Activated CD8-positive, alpha-beta memory T cell treated with anti-CD3 and anti-CD28 coated beads for 1 hour (primary cell): ENCODE measurements at places on chromosomes 1 and 21.

- no peak for DNase-seq
Measured at GRCh38 chr1:45009956-45010854, 919 bp downstream of the HECTD3 start.

DNA sequence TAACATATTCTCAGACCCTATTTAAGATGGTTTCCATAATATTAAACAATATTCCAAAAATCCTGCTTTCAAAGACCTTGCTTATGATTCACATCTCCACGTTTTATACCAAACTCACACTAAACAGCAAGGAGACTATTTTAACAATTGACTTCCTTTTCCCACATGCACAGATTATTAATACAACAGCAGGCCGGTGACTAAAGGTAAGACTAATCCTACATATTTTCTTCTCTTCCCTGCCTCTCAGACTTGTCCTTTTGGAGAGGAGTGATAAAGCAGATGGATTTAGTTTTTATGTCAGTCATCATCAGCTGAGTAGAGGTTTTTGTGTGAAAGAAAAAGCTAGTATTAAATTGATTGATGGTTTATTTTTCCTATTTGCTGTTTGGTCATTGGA lies 400.6 kb downstream of the NTNG1 start:
- DNase-seq, result no peak

- no peak for DNase-seq
Measured at GRCh38 chr1:246651012-246651695, 73.1 kb upstream of the SCCPDH start.

GRCh38 chr1:47696404-47696736 lies 258.5 kb downstream of the FOXD2 start:
- DNase-seq, result no peak

- DNase-seq, result no peak
Measured at GRCh38 chr1:216836316-216836715, 113.1 kb upstream of the ESRRG start.

- DNase-seq, result no peak
Measured at GRCh38 chr1:26109229-26110164, 2.1 kb upstream of the PDIK1L start.

GRCh38 chr1:13824626-13825025 lies 124.6 kb downstream of the PRDM2 start:
- no peak for DNase-seq

GRCh38 chr1:119159111-119159510 lies 18.7 kb upstream of the WARS2 start:
- DNase-seq, result no peak

GRCh38 chr1:11578004-11578403 lies 76.2 kb downstream of the FBXO2 start:
- DNase-seq, result no peak

DNA sequence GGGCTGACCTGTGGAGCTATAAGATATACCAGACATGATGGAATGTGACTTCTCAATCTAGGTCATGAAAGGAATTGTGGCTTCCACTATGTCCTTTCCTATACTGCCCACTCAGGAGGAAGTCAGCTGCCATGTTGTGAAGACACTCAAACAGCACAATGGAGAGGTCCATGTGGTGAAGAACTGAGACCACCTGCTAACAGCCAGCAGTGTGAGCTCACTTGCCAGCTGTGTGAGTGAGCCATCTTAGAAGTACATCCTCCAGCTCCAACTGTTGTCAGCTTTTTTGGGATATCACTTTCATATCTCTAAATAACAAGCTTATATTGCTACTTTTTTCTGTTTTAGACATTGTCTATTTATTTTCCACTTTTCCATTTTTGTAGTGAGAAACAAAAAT lies 29.7 kb downstream of the OLFML3 start:
- no peak for DNase-seq

GRCh38 chr1:173392895-173393658 lies 84.1 kb upstream of the PRDX6 start:
- DNase-seq, result no peak

DNA sequence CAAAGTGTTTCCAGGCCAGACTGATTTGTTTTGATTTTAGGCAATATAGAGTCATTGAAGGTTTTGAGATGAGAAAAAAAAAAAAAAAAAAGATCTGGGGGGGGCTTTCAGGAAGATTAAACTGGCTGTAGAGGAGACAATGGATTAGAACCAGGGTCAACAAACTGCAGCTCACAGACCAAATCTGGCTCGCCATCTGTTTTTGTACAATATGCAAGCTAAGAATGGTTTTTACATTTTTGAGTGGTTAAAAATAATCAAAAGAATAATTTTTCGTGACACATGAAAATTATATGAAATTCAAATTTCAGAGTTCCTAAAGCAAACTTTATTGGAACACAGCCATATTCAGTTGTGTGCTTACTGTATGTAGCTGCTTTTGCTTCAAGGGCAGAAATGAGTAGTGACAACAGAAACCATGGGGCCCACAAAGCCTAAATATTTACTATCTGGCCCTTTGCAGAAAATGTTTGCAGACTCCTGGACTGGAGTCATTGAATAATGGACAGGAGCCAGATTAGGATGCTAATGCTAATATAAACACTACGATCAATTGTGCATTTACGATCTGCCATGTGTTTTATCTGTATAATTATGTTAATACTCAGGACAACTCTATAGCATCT lies 375.7 kb upstream of the DAB1 start:
- DNase-seq, result no peak

DNA sequence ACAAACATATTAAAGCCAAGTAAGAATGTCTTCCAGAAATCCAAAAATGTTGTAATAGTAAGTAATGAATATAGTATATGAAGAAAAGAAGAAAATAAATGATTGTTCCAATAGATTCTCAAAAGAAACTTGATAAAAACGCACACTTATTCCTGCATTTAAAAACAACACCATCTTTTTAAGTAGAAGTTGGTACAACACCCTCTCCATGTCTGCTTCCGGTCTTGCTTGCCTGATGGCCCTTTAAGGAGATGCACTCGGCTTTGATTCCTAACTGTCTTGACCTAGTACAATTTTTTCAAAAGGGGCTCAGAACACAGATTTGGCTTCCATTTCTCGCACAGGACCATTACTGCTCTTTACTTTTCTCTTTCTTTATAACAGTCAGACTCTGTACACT lies 9.0 kb downstream of the CLCA1 start:
- DNase-seq, result no peak

DNA sequence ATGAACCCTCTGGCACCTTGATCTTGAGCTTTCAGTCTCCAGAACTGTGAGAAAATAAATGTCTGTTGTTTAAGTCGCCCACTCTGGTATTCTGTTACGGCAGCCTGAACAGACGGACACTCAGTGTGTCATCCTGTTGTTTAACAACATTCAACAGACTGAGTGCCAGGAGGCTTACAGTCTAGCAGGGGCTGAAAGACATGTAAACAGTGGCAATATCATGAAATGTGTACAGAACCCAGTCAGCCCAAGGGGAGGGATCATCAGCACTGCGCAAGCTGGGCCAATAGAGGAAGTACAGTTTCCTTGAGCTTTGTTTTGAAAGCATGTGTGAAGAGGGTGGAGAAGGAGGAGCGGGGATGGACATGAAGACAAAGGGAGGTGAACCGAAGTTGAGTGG lies 13.6 kb downstream of the DIP2A start:
- DNase-seq, result no peak

- DNase-seq, result no peak
Measured at GRCh38 chr1:224846119-224846907, 83.2 kb upstream of the DNAH14 start.

DNA sequence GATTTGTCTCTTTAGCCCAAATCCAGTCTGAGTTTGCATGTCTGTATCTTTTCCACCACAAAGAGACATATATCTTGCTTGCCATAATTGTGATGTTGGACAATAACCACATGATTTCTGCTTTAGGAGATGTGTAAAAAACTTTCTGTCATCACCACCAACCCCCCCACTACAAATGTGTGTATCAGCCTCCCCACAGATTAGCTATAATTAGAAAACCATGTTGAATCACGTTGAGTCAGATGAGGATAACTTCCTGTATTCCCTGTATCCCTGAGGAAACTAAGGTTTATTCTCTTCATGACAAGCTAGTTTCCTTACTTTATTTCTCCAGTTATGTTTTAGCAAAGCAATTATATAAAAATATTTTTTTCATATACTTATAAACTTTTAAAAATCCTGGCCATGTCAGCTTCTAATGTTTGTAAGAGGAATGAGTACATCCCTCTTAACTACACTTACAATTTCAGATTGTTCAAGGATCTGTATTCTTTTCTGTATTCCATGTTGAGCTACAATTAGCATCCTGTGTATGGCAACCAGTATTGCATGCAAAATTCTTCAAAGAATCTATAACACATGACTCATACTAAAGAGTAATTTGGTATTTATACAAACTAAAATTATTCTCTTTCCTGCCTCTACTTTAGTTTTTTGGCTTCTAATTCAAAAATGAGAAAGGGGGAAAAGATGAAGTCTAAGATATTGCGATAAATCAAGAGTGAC lies 143.0 kb downstream of the FMN2 start:
- DNase-seq, result no peak

DNA sequence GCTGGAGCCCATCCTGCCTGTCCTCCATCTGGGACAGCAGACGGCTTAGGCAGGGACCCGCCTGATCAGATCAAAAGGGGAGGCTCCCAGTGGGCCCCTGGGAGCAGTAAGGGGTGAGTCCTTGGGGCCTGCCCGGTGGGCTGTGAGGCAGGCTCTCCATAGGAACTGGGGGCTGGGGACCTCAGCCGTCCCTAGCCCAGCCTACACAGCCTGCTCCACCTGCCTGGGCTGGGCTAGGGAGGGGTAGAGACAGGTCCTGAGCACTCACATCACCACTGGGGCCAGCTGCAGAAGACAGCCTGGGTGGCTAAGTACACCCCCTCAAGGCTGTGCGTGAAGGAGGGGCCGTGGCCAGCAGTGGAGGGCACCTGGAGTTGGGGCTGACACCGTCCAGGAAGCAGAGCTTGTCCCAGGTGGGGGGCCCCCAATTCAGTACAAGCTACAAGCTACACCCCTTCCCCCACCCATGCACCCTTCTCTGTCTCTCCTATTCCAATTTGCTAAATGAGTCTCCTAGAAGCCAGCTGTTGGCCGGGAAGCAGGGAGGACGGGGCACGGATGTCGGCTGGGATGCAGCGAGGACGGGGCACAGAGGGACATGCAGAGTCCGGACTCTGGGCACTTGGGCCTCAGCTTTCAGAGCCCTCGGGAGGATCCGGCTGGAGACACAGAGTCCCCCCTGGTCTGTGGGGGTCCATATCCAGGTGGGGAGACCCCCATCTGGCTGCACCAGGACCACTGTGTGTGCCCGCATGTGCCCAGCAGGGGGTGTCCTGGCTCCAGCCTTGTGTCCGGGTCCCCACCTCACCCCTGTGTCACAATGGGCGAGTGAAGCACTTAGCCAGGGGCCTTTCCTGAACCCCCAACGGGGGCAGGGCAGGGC lies 1.7 kb downstream of the ISG15 start:
- no peak for DNase-seq

- no peak for DNase-seq
Measured at GRCh38 chr21:41333752-41334151, 17.2 kb downstream of the FAM3B start.

DNA sequence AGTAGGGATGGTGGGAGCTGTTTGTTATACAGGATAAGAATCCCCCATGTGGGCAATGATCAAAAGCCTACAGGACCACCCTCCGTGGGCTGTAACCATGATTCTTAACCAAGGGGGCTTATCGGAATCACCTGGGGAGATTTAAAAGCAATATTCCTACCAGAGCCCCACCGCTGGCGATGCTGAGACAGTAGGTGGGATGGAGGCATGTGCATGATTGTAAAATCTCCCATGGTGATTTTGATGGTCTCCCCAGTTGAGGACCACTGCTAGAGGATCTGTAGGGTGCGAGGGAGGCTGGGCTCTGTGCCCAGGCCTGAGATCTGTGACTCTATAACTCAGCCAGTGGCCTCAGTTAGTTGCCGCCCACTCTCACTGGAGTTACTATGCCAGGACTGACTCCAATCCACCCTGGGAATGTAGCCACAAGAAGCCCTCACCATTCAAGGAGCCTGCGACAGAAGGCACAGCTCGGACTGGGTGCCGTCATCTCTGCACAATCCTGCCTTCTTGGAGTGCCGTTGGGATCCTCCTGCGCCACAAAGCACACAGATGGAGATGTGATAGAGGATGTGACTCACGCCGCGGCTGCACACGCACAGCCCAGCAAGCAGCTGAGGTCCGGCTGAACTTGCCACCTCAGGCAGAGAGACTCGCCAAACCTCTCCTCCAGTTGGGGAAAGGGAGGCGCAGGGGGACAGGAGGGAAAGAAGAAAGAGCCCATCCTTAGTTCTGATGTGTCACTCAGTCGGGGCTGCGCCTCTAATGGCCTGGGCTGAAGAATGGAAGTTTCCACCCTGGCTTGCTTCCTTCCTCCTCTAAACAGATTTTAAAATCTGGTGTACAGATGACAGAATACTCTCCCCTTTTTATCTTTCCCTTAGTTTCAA lies 26.5 kb downstream of the AKNAD1 start:
- DNase-seq, result no peak

GRCh38 chr1:170660281-170660713 lies 3.6 kb upstream of the PRRX1 start:
- no peak for DNase-seq

- DNase-seq, result no peak
Measured at GRCh38 chr1:99647490-99647889, 1.6 kb downstream of the PALMD start.

GRCh38 chr1:220893701-220894024 lies 14.4 kb downstream of the HLX start:
- no peak for DNase-seq

GRCh38 chr1:206974140-206974539 lies 3.9 kb upstream of the FCAMR start:
- no peak for DNase-seq

DNA sequence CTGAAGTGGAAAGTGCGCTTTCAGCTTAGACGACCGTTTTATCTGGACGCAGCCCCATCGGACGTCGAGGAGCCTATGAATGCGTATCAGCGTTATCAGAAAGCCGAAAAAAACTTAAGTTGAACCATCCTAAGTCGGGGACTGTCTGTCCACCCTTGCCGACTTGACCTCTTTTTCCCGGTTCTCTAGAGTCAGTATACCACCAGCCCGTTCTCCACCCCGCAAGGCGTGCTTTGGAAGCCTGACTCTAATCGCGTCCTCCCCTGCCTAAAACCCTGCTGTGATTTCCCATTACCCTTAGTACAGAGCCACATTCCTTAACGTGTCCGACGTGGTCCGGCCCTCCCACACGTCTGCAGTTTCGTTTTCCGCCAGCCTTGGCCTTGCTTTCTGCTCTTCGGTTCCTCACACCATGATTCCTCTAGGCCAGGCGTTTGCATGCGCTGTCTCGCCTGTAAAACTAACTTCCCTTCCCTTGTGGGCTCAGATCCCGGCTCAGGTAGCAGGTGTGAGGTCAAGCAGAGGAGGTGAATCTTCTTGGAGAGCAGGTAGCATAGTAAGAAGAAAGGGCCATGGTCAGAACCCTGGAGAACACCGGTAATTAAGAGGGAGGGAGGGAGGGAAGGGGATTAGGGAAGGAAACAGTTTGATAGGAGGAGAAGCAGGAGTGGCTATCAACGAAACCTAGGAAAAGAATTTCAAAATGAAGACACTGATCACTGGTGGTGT lies 865 bp downstream of the ADPRS start:
- no peak for DNase-seq

DNA sequence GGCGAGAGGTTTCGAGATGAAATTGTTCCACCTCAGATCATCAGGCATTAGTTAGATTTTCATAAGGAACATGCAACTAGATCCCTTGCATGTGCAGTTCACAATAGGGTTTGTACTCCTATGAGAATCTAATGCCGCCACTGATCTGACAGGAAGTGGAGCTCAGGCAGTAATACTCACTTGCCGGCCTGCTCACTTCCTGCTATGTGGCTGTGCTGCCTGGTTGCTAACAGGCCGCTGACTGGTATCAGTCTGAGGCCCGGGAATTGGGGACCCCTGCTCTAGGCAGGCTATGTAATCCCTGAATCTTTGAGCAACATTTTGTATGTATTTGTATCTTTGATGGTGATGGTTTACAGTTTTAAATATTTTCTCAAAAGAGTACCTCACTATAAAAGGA lies 32.5 kb downstream of the XKR8 start:
- DNase-seq, result no peak
